GM20000 (cell line): ENCODE measurements at places on chromosomes 5 and 9.

DNA sequence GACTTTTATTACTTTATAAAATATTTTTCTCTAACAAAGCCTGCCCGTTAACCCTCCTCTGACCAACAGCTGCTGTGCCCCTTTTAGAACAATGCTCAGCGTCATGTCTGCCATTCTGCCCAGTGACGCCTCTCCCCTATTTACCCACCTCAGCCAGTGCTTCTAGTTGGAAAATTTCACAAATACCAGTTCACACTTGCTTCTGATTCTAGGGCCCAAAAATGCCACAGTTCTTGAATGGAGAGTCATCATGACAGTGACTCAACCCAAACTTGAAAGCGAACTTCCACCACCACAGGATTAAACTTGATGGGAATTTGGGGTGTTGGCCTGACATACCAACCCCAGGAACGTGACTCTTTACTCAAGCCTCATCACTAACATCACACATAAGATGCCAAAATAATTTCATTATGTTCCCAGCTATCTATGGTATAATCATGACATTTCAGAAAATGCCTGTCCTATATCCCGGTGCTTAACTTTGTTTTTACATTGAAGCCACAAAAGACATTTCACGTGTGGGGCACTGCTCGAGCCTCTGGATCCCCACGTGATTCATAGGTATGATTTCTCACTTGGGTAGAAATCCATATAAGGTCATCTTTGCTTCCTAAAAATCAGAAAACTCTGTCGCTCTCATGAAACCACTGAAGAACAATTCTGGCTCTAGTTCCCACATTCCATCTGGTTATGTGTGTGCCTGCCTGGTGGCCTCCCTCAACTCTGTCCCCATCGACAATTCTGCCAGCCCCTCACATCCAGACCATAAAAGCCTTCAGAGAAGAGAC lies 220.9 kb downstream of the ACTL7B start:
- DNase-seq = no peak

DNA sequence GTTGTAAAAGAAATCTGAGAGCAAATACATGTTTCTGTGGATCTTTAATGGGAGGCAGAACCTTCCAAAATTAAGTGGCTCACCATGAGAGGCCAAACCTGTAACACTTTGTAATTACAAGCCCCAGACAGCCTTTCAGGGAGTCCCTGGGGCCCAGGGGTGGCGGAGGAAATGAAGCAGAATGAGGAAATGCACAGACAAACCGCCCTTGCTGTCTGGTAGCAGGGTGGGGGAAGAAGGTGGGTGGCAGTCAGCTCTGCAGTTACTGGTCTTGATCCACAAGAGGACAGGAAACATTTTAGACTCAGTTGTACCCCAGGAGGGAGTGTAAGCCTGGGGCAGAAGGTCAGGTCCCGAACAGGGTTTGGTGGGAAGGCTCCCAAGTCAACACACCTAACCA lies 6.5 kb downstream of the ARL14EPL start:
- DNase-seq = peak; percentile 24

DNA sequence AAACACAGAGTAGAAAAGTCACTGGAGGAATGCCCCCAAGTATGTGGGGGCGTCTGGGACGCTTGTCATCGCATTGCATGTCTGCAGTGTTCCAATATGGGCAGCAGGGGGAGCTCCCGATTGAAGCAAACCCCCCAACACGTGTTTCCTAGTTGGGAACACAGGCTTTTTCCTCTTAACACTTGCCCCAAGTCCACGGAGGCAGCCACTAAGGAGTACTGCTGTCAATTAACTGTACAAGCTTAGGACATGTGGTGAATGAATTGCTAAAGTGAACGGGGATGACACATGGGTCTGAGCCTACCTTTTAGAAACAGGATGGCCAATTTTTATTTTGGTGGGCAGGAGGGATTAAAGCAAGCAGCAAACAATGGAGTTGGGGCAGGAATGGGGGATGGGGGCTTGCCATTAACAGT lies 2.2 kb downstream of the GABRB2 start:
- DNase-seq = peak; percentile 72

- no peak for DNase-seq
Measured at GRCh38 chr5:91232523-91232922, 150.6 kb downstream of the ARRDC3 start.

DNA sequence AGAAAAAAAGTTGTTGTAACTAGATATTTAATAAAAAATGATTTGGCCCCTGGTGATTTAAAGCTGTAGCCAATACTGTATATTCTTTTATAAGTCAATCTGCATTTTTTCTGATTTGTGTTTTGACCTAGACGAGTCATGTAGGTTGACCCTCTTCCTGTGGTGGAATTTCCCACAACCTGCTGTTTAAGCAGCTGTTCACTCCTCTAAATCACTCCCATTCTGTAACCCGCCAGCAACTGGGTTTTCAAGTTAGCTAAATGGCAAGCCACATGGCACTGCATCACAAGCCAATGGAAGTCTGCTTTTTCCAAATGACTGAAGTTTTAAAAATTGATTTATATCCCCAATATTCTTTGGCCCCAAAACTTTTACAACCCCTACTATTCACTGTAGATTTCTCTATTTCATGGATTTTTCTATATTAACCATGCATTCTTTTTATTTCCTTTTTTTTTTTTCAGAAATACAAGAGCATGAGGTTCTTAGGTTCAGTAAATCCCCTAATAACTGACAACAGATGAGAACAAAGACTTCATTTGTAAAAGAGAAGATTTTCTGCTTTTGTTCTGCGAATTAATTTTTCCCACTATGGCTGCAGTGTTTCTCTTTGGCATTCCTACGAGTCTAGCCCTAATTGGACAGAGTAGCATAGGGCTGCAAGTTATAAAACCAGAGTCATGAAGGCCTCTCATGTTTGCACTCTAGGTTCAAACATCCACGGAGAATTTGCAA lies 184.5 kb upstream of the TLE4 start:
- DNase-seq = no peak
